ENCODE measurements at places on chromosomes 7 and 10.

- no peak for DNase-seq
Measured at GRCh38 chr10:111954386-111954785, 229.2 kb downstream of the GPAM start.

GRCh38 chr10:69639291-69640195, 9.5 kb downstream of the FAM241B start:
- DNase-seq: peak; percentile 58

- DNase-seq: no peak
Measured at GRCh38 chr10:127756264-127756663, 19.3 kb downstream of the FOXI2 start.

DNA sequence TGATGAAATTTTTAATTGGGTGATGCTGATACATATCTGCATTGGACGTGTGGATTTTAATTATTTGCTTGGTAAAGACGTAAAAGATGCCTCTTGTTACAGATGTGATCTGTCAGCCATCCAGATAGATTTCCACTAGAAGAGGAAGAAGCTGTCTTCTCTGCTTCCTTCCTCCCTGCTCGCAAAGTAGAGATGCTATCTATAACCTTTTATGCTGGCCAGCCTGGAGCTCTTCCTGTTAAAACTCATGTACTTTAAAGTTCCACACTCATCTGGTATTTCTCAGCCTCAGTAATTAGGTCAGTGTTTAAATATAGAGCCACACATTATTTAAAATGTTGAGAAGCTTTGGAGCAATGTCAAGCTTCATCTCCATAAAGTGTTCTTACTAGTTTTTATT, 51.2 kb upstream of the TMEM229A start:
- no peak for DNase-seq

- no peak for DNase-seq
Measured at GRCh38 chr10:125441151-125441550, 241.8 kb downstream of the TEX36 start.

- no peak for DNase-seq
Measured at GRCh38 chr10:92972066-92972870, 88.3 kb upstream of the CYP26C1 start.

GRCh38 chr7:14579971-14580370, 322.6 kb downstream of the DGKB start:
- no peak for DNase-seq

DNA sequence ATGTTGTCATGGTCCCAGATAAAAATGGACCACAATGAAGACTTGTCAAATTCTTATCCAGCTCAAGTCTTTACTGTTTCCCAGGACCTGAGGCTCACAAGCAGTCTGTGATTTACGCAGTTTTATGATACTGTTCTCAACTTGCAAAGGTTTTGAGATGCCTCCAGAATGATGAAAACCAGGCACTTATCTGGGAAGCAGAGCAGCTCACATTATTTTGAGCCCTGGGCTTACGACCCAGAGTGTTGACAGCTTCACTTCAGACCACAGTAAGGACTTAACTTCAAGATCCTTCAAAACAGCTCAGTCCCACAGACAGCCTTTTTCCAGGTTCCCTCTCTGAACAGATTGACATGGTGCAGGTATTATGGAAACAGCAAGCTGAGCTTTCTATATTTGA, 236.1 kb downstream of the RNLS start:
- DNase-seq: no peak

DNA sequence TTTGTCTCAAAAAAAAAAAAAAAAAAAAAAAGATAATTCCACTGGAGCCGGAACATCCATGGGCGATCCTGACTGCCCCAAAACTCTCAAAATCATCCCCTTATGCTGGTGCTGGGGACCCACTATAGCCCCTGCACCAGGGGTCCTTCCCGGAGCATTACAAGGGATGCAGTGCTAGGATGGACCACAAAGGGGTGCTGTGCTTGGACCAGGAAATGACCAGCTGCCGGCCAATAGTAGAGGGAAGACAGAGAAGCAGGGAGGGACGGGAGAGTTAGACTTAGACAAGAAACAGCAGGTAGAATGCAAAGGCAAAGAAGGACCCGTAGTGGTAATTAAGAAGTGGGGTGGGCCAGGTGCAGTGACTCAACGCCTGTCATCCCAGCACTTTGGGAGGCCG, 40.5 kb downstream of the RCC1L start:
- DNase-seq: no peak

GRCh38 chr7:4931943-4932342, 27.0 kb downstream of the MMD2 start:
- DNase-seq: peak; percentile 93

DNA sequence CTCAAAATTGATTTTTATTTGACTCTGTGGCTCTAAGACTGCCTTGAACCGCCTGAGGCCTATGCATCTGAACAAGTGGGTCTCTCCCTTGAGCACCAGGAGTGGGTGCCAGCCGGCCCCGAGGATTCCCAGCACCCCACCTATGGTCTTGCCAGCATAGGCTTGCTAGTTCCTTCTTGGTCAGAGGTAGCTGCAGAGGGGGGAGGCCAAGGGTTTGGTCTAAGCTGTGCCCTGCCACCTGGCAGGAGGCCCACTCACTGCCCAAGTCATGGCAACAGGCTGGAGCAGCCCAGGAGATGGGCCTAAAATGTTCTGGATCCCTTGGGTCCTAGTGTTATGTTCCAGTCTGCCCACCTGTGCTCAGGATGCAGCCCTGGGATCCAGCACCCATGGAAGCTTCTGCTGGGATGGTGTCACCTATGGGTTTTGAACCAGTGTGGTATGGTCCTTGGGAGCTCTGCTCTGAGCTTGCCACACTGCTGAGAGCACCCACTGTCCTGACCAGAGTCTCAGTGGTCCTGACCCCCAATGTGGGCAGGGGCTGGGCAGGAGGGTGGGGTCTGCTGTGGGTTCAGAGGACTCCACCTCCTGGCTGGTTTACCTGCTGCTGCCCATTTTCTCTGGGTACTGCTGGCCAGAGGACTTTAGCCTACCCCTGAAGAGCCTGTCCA, 12.6 kb downstream of the YKT6 start:
- DNase-seq: no peak

GRCh38 chr10:26805567-26806245, 55.1 kb downstream of the ABI1 start:
- DNase-seq: no peak

GRCh38 chr10:123203393-123204126, 49.4 kb downstream of the BUB3 start:
- no peak for DNase-seq

DNA sequence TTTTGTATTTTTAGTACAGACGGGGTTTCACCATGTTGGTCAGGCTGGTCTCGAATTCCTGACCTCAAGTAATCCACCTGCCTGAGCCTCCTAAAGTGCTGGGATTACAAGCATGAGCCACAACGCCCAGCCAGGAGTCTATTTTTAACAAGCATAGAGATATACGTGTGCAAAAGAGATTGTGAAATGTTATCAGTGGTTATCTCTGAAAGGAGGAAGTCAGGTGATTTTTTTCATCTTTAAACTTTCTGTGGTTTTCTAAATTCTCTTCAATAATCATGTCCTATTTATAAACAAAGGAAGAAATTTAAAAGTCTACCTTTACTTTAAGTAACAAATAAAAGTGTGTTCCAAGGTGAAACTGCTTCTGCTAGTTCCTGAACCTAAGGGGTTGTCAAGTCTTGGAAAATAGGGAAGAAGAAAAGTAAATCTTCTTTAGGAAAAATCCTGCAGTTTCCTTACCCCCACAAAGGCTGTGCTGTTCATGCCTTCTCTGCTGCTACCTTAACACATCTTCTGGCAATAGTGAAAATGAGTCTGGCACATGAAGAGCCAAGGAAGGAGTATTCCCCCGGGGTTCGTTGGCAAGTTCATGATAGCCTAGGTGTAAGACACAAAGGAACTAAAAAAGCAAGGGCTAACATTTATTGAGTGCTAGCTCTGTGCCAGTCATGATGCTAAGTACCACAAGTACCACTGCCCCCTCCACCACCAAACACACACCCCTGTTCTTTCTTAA, 51.1 kb downstream of the CYP26A1 start:
- no peak for DNase-seq

DNA sequence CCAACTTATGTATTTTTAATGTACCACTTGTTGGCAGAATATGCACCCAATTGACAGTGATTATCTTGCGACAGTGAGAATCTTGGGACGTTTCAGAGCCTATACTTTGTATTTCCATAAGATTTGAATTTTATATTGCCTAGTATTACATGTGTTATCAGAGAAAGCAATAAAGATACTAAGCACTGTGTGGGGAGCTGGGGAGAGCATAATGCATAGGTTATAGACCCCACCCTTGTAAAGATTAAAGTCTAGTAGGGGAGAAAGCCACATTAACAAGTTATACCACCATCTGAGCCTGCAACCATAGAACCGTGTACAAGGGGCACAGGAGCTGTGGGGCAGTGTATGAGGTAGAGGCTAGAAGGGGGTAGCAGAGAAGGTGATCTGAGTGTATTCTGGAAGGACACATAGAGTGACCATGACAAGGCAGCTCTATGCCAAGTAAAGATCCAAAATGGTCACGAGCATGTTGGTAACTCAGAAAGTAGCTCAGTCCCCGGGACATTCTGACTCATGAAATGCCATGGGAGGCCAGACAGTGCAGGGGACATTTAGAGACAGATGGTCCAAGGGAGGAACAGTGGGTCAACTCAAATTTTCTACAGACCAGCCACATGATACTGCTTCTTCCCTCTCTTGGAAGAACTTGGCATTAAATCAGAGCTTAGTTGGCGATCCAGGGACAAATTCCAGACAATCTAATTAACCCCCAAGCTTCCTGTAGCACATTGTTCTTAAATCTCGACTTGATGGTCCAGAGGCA, 84.5 kb downstream of the ADRA2A start:
- DNase-seq: no peak

DNA sequence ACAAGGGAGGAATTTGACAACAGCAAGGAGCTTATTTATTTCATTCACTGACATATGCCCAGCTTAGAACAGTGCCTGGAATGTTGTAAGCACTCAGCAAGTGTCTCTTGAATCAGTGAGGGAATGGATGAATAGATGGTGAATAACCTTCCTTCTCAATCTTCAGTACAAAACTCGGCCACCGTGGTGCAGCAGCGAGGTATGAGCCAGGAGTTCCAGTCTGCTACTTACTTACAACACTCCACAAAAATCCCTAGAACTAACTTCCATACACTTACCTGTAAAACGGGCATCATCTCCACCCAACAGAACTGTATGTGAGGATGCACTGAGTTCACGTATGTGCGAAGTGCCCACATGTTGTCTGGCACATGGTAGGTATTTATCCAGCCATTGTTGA, 237.4 kb downstream of the WDR11 start:
- DNase-seq: no peak

GRCh38 chr7:69363136-69363535, 235.1 kb upstream of the AUTS2 start:
- DNase-seq: no peak

GRCh38 chr10:101282947-101283346, 53.7 kb upstream of the LBX1 start:
- DNase-seq: no peak

- no peak for DNase-seq
Measured at GRCh38 chr7:13879994-13880686, 109.3 kb downstream of the ETV1 start.

GRCh38 chr7:117639966-117640365, 160.1 kb downstream of the CFTR start:
- no peak for DNase-seq

DNA sequence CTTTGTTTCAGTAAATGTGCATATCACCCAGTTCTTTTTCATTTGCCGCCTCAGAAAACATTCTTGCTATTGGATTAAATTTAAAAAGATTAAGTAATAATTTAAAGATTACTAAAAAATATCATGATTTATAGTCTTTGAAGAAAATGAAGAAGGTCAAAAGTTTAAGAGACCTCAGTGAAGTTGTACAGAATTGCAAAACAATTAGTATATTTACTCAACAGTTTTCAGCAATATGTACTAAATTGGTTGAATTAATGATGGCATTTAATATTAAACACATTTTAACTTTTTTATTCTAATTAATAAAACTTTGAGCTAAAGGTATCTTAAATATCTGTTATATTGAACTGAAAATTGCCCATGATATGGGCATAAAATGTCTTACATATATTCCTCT, 49.9 kb upstream of the KLF6 start:
- no peak for DNase-seq

GRCh38 chr10:101000127-101000914, 713 bp downstream of the LZTS2 start:
- peak; percentile 55 for DNase-seq

DNA sequence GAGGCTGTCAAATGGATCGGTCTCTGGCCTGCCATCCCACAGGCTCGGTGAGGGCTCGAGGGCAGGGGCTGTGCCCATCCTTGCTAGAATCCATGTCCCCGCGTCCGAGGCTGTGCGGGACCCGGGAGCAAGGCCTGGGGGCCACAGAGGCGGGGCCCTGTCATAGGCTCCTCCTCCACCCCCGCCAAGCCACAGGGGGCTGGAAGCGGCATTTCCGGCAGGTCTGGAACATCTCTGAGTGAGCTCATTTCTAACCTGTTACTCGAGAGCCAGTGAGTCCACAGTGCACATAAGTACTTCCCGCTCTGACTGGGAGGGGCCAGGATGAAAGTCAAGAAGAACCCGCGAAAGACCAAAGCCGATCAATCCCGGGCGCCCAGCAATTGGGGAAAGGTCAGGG, 57.6 kb downstream of the NKX6-2 start:
- DNase-seq: no peak

DNA sequence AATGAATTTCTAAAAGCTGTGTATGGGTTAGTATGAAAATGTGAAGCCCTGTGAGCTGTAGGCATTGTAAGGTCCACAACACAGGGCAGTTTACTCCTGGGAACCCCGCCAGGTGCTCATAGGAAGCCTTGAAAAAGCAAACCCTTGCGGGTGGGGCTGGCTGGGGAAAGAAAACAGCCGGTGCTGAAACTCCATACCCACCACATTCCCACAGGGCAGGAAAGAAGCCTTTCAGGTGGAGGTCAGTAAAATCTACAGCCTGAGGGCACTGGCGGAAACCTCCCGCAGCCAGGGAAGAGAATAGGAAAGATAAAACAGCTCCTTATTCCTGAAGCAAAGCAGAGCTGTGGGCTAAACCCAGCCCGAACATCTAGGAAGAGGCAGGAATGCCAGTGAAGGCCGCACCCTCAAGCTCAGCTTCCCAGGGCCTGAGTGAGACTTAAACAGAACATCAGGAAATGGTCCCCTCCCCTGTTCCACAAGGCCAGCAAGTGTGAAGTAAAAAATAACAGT, 34.7 kb downstream of the PODXL start:
- DNase-seq: no peak

DNA sequence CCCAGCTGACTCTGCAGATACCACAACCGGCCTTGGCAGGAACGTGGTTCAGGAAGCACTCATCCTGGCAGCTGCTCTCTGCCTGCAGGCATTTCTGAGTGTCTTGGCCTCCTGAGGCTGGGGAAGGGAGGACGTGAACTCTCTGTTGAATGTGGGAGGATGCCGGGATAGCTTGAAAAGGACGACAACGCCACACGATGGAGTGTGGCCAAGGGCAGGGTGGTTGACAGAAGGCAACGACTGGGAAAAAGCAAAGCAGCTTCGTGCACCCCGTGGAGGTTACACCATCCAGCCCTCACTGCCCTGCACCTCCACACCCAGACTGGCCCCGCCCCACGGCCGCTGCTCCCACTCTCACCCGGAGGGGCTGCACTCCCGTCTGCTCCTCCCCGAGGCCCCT, 466.1 kb upstream of the FOXK1 start:
- DNase-seq: no peak
